ENCODE measurements at places on chromosomes 1 and 21.

DNA sequence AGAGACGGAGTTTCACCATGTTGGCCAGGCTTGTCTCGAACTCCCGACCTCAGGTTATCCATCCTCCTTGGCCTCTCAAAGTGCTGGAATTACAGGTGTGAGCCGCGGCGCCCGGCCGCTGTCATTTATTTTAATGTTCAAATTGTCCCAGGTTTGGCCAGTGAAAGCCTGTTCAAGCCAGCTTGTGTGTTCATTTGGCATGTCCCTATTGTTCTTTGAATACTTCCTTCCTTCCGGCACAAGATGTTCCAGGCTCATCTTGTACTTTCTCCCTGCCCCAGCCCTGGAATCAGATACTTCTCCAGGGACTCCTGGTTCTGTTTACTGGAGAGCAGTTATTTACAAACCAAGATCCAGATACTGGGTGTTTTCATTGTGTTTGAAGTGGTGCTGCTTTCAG lies 37.0 kb downstream of the ZBTB8B start:
- no peak for DNase-seq

- no peak for DNase-seq
These were observed 355.1 kb upstream of the RUNX1 start for GRCh38 chr21:35404247-35404646.

DNA sequence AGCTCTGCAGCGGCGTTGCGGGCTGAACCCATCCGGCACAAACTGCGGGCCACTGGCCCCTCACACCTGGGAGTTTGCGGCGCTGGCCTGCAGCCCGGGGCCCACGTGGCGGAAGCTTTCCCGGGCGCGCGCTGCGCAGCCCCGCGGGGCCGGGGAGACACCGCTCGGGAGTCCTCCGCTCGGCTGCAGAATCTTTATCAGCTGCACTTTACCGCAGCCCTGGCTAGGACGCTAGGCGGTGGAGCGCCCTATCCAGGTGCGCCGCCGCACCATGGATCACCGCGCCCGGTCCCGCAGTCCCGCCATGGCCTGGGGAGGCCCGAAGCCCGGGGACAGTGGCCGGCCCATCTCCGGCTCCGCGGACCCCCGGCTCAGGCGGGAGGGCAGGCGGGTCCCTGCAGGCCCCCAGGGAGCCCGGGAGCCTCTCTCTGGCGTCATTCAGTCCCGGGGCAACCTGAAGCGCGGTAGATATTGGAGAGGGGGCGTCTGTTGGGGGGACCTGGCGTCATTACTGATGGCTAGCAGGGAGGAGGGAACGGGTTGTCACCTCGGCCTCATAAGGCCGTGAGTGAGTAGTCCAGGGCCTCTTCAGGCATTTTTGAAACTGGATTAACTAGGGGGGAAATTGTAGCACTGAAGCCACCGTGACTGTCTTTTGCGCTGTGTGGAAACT lies 5.7 kb upstream of the OLIG2 start:
- DNase-seq, result no peak

DNA sequence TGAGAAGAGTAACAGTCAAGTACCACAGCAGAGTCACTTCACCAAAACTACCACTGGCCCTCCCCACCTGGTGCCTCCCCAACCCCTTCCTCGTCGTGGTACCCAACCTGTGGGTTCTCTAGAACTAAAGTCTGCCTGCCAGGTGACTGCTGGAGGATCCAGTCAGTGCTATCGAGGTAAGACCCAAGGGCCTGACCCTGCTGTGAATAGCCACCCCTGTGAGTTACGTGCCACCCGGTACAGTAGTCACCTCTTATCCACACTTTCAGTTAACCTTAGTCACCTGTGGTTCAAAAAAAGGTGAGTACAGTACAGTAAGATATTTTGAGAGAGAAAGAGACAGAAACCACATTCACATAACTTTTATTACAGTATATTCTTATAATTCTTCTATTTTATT lies 16.5 kb downstream of the TTF2 start:
- no peak for DNase-seq

DNA sequence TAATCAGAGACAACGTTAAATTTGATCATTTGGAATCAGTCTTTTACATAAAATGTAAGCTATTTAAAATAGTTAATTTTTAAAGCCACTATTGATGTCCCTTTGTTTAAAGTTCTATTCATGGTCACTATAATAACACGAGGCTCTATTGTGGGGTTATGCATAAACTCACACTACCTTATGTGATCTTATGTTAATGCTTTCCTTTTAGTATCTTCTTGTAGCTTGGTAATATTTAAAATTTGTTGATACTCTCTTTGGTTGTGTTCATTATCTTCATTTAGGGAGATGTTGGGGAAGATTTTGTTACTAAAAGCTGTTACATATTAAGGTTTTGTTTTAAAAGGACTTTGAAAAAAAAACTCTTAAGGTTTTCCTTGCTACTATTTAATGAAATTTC lies 1.2 kb downstream of the B3GALT2 start:
- DNase-seq, result no peak

DNA sequence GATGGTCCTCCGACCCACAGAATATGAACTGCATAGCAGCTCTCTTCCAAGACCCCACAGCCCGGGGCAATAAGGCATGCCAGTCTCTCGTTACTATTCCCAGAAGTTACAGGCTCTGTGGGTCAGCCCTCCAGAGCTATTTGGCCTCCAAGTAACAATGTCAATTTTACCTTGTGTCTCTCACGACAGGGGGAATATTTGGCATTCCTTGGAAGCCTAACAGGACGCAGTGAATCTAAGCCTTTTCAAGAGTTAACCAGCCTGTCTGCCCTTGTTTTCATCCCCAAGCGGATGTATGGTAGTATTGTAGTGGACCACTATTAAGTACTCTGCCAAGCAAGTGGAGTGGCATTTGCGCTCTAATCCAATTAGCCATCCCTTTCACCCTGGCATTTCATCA lies 24.4 kb upstream of the GNG4 start:
- no peak for DNase-seq

DNA sequence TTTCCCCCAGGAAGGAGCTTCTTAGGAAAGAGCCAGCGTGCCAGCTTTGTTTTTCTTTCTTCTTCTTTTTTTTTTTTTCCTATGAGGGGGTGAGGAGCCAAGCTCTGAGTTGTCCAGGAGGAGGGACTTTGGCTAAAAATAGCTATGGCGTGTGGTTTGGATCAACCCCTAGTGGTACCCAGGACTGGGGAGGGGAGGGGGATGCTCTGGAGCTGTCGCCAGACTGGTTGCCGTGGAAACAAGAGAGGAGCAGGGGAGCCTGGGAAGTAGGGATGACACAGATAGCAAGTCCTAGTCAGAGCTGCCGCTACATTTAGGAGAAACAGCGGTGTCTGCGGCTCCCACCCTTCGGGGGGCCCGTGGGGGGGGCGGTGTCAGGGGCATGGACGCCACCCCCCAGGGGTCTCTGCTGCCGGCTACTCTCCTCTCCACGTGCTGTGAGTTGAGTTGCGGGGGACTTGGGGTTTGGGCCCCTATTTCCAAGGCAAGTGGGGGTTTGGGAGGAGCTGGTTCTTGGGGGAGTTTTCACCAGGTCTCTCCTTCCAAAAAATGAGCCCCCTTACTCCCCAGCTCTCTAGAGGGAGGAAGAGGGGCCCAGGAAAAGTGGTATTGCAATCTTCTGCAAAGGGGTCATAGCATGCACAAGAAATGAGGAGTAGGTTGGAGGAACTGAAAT lies at the start of gene KCNJ9:
Gene KCNJ9 (plus strand): TSS at position 278 of the 676 bp plus-strand sequence. CDS start 2,493 bp downstream, outside the sequence.
- no peak for DNase-seq

- no peak for DNase-seq
These were observed 37.6 kb upstream of the IL19 start for GRCh38 chr1:206732992-206733391.

DNA sequence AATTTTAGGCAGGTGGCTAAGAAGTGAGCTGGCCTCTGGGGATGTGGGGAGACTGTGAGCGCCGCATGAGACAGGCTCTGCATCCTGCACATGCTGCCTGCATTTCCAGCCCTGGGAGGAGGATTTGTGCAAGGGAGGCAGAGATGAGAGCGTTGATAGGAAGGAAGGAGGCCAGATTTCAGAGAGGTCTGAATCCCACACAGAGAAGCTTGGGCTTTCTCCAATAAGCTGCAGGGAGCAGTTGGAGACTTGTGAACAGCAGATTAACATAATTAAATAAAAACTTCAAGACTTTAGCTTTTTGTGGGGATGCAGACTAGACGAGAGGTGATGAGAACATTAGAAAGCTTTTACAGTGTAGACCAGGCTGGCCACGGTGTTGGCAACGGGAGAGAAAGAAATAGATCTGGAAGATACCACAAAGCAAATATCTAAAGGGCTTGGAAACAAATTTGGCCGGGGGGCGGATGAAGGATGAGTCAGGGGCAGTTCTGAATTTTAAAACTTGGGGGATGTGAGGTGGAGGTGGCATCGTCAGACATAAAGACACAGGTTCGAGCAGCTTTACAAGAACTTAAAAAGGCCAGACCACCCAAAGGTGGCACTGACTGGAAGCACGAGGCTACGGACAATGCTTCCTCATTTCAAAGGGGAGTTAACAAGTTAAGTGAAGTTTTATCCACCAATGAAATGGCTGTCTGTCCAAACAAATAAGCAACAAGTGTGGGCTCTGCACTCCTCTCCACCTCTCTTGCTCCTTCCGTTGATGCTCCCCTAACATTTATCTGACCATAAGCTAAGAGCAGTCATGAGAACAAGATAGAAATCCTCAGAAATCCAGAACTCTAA lies 57.0 kb downstream of the HIVEP3 start:
- DNase-seq, result no peak

GRCh38 chr1:3349161-3349967 lies 105.1 kb upstream of the ARHGEF16 start:
- no peak for DNase-seq

GRCh38 chr1:25700626-25701025 lies 84.0 kb downstream of the MAN1C1 start:
- no peak for DNase-seq

DNA sequence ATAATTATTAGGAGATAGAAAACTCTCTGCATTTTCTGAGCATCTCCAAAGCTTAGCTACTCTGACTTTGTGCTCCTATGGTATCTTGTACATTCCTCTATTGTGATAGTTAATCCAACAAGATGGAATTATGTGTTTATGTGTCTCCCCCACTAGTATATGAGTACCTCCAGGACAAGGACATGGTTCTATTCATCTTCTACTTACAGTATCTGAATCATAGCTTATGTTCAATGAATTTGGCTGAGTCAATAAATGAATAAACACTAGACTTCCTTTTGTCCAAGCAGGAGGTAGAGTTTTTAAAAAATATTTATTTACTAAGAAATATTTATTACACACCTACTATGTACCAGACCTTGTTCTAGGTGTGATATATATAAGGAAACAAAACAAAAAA lies 18.4 kb upstream of the CTH start:
- DNase-seq, result no peak

- no peak for DNase-seq
These were observed 50.9 kb downstream of the ITPKB start for GRCh38 chr1:226688056-226688748.

DNA sequence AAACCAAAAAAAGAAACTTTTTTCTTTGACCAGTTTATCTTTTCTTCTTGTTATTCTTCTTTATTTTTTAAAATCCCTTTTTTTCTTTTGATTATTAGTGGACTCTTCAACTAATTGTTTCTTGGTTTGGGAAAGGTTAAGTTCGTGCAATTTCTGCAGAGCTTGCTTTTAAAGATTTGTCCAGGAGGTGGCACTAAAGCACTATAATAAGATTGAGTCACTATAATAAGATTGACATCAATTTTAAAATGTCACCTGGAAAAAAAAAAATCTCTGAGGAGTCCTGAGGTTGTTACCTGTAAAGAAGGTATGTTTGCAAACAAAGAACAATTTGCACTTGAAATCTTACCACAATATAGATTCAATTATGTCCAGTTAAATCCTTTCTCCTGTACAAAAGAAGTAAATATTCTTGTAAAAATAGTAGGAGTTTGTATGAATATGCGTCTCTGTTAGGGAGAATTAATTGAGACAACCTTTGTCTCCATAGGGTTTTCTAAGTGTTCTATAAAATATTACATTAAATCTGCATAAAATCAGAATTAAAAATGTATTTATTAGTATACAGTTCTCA lies 166.7 kb downstream of the ADGRL4 start:
- peak; percentile 42 for DNase-seq

GRCh38 chr1:223538981-223539380 lies 126.5 kb downstream of the CAPN8 start:
- DNase-seq, result no peak

DNA sequence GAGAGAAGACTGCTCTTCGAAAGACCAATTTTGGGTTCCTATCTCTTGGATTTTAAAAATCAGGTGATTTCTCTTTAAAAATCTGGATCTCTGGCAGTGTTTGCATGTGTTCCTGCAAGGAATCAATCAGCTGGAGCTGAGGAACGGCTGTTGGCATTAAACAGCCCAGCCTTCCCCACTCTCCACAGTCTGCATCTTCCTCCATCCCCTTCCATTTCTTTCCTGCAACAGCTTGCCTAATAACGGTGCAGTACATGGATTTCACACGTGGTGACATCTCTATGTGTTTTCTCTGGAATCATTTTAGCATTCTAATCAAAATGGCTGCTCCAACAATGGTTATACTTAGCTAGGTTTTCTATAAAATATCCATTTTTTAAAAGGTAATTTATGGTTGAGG lies 20.0 kb downstream of the RIPPLY3 start:
- DNase-seq, result no peak
